Activated CD4-positive, alpha-beta T cell treated with anti-CD3 and anti-CD28 coated beads for 48 hours (primary cell): ENCODE measurements at places on chromosomes 3 and 15.

GRCh38 chr3:129749692-129750091 lies 143.2 kb upstream of the PLXND1 start:
- no peak for DNase-seq

DNA sequence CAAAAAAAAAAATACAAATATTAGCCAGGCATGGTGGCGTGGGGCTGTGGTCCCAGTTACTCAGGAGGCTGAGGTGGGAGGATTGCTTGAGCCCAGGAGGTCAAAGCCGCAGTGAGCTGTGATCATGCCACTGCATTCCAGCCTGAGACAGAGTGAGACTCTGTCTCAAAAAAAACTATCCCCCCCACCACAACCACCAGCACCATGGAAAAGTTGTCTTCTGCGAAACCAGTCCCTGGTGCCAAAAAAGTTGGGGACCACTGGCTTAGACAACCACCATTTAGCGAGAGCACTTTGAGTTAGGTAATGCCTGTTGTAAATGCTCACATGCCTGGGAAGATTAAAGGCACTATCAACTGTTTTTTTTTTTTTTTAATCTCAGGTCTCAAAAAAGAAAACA lies 15.4 kb downstream of the ARHGAP31 start:
- no peak for DNase-seq

DNA sequence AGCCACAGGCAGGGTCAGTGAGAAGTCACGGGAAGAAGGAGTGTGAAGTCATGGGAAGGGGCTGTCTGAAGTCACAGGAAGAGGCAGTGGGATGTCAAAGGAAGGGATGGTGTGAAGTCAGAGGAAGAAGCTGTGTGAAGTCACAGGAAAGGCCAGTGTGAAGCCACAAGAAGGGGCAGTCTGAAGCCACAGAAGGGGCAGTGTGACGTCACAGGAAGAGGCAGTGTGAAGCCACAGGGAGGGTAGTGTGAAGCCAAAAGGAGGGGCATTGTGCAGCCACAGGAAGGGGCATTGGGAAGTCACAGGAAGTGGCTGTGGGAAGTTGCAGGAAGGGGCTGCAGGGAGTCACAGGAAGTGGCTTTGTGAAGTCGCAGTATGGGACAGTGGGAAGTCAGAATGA lies 35.1 kb downstream of the GASK1A start:
- DNase-seq: no peak

DNA sequence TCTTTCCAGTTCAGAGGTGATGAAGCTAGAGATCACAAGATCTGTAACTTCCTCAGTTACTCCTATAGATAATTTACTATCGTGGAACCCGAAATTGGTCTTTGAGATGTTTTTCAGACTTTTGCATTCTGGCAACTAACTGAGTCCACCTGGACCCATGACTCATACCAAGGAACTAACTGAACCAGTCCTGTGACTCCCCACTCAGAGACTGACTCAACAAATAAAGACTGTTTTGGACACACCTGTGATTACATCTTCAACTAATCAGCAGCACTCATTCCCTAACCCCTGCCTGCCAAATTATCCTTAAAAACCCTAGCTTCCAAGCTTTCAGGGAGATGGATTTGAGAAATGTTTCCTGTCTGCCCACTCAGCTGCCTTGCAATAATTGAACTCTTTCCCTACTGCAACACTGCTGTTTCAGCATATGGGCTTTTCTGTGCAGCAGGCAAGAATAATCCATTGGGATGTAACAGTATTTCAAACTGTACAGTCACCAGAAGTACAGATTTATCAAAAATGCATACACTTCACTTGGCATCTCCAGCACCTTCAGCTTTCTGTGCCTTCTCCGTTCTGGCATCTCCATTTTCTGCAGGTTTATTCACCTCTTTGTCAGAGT lies 57.7 kb downstream of the GATM start:
- no peak for DNase-seq

- DNase-seq: no peak
These were observed 113.8 kb downstream of the ROBO1 start for GRCh38 chr3:79654019-79654418.
